Activated CD8-positive, alpha-beta T cell treated with anti-CD3 and anti-CD28 coated beads for 36 hours (primary cell): ENCODE measurements at places on chromosomes 6 and 20. TPM values are rescaled to one million over a fixed set of nuclear protein-coding genes. Genes with fewer than 3 reads are reported as not detected.

DNA sequence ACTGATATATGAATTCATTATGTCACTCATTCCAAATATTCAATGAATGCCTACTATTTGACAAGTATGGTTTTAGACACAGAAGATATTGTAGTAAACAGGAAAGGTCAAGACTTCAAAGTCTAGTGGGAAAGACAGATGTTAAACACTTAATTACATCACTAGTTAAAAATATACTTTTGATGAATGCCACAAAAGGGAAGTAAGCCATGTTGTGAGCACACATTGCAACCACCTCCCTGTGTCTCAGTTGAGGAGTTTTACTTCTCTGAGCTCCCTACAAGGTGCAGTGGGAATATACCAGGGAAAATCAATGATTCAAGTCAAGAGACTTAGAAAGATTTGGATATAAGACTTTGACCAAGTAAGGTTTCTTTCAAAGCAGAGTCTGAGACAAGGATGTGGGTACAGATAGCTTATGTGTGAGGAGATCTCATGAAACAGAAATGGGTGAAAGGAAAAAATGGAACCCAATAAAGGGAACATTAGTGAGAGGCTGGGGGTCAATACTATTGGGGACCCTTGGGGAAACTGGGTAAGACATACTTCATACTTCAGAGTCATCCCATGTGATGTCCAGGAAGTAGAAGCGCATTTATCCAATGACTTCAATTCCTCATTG is 503.7 kb downstream of the KIF16B start:
- H3K27me3 ChIP-seq: no peaks in the 10 kb centered on the region
- DNase-seq: no peak
- no peaks in the 10 kb centered on the region for H3K4me1 ChIP-seq
- H3K27ac ChIP-seq: no peak overlapping the region
- H3K4me3 ChIP-seq: no peak overlapping the region
- no peaks in the 10 kb centered on the region for H3K36me3 ChIP-seq

DNA sequence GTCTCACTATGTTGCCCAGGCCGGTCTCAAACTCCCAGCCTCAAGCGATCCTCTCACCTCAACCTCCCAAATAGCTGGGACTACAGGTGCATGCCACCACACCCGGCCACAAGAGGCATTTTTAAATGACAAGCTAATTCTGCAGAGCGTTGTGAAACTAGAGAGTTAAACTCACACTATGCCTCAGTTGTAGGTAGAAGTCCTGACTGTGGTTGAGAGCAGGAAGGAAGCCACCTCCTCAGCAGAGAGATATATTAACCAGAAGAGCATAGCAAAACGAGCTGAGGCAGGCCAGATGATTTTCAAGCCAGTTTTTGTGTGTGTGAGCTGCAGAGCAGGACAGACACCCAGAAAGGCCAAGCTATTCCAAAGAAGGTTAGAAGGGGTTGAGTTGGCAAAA is 150.3 kb downstream of the MBOAT1 start:
- no peak overlapping the region for H3K4me3 ChIP-seq
- H3K36me3 ChIP-seq: no peaks in the 10 kb centered on the region
- H3K27ac ChIP-seq: no peak overlapping the region

- H3K36me3 ChIP-seq: no peaks in the 10 kb centered on the region
- H3K4me1 ChIP-seq: no peaks in the 10 kb centered on the region
- no peaks in the 10 kb centered on the region for H3K27me3 ChIP-seq
- DNase-seq: no peak
- no peak overlapping the region for H3K4me3 ChIP-seq
Observed at GRCh38 chr6:83365931-83366330, 64.9 kb downstream of the ME1 start.

- no peak overlapping the region for H3K4me3 ChIP-seq
- no peaks in the 10 kb centered on the region for H3K27me3 ChIP-seq
- no peaks in the 10 kb centered on the region for H3K36me3 ChIP-seq
Observed at GRCh38 chr6:80404889-80405288, 298.4 kb downstream of the BCKDHB start.

- no peaks in the 10 kb centered on the region for H3K36me3 ChIP-seq
- DNase-seq: no peak
- no peak overlapping the region for H3K27ac ChIP-seq
Observed at GRCh38 chr20:8876366-8876765, 192.5 kb upstream of the PLCB4 start.

DNA sequence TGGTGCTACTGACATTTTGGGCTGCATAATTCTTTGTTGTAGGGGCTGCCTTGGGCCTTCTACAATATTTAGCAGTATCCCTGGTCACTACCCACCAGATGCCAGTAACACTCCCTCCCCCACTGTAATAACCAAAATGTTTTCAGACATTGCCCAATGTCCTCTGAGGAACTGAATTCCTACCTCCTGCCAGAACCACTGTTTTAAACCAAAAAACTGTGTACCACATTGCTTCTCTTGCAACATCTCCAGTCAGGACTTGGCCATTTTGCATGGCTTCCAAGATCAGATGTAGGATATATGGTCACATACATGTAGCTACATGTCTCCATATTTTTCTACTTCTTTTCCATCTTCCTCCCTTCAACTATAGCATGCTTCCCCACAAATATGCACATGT is 97.4 kb upstream of the IFNGR1 start:
- peaks cover 2% of the 10 kb centered on the region for H3K4me1 ChIP-seq
- H3K36me3 ChIP-seq: no peaks in the 10 kb centered on the region
- H3K27me3 ChIP-seq: no peaks in the 10 kb centered on the region
- no peak overlapping the region for H3K4me3 ChIP-seq
- no peak for DNase-seq
- H3K27ac ChIP-seq: no peak overlapping the region

GRCh38 chr6:13241364-13241763 is 87.0 kb downstream of the TBC1D7 start:
- H3K4me3 ChIP-seq: no peak overlapping the region
- H3K27me3 ChIP-seq: peaks cover 5% of the 10 kb centered on the region
- DNase-seq: no peak

DNA sequence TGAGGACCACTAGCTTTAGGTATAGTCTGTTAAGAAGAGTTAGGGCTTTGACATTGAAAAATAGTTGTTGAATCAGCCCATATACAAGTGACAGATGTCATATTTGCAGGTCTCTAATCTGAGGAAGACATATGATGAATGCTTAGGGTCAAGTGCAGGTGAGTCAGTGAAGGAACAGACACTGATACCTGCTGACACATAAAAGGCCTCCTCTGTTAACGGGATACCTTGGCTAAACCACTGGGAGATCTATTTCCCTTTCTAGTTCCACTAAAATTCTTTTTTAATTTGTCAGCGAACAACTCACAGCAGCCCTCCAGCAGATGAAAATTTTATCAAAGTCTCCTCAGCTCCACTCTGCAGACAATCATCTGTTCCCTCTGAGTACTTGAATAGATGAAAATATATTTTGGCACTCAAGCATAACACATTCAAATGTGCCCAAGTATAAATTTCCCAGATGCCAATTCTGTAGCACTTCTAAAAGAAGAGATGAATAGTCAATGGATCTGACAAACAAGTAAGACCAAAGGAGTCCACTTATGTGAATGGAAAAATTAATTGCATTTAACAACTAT is 154.0 kb downstream of the KIF16B start:
- no peaks in the 10 kb centered on the region for H3K27me3 ChIP-seq
- DNase-seq: no peak
- peaks cover 6% of the 10 kb centered on the region for H3K36me3 ChIP-seq
- no peak overlapping the region for H3K27ac ChIP-seq
- no peak overlapping the region for H3K4me3 ChIP-seq

DNA sequence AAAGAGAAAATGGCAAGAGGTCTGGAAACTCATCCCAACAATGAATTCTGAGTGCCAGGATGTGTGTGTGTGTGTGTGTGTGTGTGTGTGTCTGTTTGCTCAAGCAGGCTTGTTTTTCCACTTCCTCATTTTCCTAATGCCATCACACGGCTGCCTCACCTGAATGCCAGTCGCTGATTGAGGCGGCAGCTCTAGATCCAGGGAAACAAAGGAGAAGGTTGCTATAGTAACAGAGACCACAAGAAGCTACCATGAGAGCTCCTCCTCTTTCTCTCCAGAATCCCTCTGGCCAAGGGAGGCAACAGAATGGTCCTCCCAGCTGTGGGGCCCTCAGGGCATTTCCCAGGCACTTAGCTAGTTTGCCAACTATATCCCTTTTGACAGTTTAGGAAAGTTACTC is 241.1 kb upstream of the TSHZ2 start:
- no peak for DNase-seq
- no peak overlapping the region for H3K4me3 ChIP-seq

- H3K4me3 ChIP-seq: no peak overlapping the region
- DNase-seq: no peak
- no peaks in the 10 kb centered on the region for H3K4me1 ChIP-seq
- peaks cover 3% of the 10 kb centered on the region for H3K27me3 ChIP-seq
- no peak overlapping the region for H3K27ac ChIP-seq
- no peaks in the 10 kb centered on the region for H3K36me3 ChIP-seq
Observed at GRCh38 chr20:37282556-37282955, 6.9 kb upstream of the MANBAL start.

DNA sequence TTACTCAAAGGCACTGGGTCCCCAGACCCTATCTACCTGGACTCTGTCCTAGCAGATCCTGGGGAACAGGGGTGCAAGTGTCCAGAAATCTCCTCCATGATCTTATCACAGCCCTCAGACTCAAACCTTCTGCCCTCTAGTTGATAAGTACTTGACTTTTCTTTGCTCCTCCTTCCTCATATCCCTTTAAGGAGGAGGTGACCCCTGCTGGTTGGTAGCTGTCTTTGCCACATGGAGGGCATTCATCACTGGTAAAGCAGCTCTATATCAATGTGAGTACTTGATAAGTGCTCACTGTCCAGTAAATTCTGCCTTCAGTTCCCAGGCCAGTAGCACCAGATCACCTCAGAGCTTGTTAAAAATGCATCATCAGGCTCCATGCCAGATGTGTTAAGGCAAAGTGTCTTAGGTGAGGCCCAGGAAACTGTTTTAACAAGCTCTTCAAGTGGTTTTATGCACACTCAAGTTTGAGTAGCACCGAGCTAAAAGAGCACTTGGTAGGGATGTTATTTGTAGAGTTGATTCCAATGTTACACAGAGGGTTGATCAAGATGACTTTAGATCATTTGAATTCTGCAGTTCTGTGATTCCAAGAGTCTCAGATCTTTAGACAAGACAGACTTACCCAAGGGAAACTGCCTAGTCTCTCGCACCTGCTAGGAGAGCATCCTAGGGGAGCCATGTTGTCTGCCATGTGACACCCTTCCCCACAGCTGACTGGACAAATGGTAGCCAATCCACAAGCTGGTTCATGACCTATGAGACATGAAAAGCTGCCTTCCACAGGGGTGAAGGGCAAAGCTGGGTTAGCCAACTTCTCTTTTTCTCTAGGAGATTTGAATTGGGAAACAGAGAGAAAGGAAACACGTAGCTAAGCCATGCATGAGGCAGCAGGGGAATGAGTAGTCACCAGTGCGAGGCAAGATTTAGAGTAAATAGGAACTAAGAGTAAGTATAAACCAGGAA is 18.6 kb downstream of the TREML2 start:
- no peaks in the 10 kb centered on the region for H3K27me3 ChIP-seq
- H3K4me1 ChIP-seq: peaks cover 11% of the 10 kb centered on the region
- no peak overlapping the region for H3K27ac ChIP-seq
- DNase-seq: peak; percentile 66

- H3K27me3 ChIP-seq: no peaks in the 10 kb centered on the region
- no peak overlapping the region for H3K27ac ChIP-seq
- H3K4me1 ChIP-seq: peaks cover 13% of the 10 kb centered on the region
- H3K36me3 ChIP-seq: peaks cover 40% of the 10 kb centered on the region
Observed at GRCh38 chr20:41089555-41089954, 47.8 kb upstream of the PLCG1 start.

DNA sequence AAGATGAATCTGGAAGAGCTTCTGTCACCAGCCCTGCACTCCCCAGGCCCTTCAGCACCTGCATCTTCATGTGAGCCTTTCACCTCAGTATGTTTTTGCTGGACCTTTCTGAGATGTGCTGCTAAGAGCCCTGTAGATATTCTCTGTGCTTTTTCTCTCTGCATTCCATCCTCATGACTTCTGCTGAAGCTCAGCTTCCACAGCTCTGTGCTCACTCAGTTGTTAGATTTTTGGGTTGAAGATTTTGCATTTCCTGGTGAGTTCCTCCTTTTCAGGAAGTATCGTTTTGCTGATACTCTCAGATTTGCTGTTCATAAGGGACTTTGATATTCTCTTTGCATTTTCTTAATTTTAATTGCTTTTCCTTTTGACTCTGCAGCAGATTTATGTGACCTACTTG is 18.3 kb downstream of the KIAA1586 start:
- no peak overlapping the region for H3K4me3 ChIP-seq
- peaks cover 19% of the 10 kb centered on the region for H3K36me3 ChIP-seq
- no peaks in the 10 kb centered on the region for H3K27me3 ChIP-seq

DNA sequence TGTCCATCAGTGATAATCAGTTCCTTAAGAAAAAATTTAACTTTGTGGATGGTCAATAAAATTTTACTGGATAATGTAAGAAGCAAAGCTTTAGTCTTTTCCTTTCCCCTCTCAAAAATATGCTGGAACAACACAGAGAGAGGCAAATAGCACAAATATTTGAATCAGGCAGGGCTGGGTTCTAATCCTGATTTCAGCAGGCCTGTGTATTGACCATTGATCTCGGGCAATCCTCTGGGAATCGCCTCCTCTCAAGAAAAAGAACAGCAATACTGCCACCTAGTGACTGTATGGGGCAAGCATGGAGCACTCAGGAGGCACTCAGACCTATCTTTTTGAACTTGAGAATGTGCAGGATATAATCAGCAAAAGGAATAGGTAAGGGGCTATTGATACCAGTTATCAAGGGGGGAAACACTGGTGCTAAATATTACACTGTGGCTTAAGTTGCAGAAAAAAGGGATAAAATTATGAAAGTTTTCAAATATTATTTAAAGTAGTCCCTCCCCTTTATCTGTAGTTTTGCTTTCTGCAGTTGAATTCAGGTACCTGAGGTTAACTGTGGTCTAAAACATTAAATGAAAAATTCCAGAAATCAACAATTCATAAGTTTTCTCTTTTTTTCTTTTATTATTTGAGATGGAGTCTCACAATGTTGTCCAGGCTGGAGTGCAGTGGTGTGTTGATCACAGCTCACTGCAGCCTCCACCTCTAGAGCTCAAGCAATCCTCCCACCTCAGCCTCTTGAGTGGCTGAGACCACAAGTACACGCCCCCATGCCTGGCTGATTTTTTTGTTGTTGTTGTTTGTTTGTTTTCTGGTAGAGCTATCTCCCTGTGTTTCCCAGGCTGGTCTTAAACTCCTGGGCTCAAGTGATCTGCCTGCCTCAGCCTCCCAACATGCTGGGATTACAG is 91.8 kb upstream of the NHSL1 start:
- H3K36me3 ChIP-seq: no peaks in the 10 kb centered on the region
- H3K4me3 ChIP-seq: no peak overlapping the region
- H3K27me3 ChIP-seq: no peaks in the 10 kb centered on the region
- peaks cover 33% of the 10 kb centered on the region for H3K4me1 ChIP-seq

DNA sequence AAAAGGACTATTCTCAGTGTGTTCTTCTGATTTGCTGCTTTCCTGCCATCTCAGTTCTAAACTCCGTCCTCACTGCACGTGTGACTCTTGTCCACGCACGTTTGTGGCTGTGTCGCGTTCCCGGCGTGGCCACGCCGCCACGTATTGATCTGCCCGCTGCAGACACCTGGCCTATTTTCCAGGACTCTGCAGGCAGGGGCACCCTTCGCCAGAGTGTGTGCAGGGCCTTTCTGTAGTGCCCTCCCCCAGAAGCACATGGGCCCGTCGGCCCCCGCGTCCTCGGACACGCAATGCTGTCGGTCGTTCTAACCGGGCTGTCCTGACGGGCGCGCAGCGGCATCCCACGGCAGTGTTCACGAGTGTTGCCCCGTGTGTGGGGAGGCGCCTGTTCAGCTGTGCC is 87.6 kb downstream of the YTHDF1 start:
- H3K36me3 ChIP-seq: no peaks in the 10 kb centered on the region
- no peaks in the 10 kb centered on the region for H3K4me1 ChIP-seq
- H3K27ac ChIP-seq: no peak overlapping the region
- no peak overlapping the region for H3K4me3 ChIP-seq

C6orf58 gene
- total RNA-seq: not detected

KIF25 gene
- total RNA-seq: not detected

PET117 gene
- total RNA-seq: 19.4 TPM

GPX5 gene
- not detected for total RNA-seq
